ENCODE measurements at places on chromosomes 7 and 10.

GRCh38 chr10:131452926-131453720, 141.6 kb upstream of the TCERG1L start:
- no peak for DNase-seq

DNA sequence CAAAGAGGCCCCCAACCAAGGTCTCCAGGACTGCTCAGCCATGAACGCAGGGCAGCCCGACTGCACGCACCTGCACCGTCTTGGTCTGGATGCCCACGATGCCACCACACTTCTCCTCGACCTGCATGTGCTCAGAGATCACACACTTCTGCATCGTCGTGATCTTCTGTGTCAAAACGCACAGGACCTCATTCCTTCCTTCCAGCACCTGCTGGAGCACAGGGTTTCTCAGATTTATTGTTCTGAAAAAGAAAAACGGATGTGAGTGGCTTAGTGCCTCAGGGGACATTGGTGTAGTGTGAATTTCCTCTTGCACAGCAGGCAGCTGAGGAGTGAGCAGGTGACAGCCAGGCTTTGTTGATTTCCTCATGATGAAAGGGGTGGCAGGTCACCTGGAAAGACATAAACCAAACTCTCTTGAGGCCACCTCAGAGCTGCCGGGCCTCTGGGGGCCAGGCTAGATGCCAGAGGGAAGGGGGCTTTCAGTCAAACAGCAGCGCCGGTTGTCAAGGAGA, 38.2 kb downstream of the GSDME start:
- no peak for DNase-seq

- DNase-seq: no peak
Measured at GRCh38 chr7:100155553-100156317, 2.8 kb downstream of the TRAPPC14 start.

- DNase-seq: no peak
Measured at GRCh38 chr7:74579800-74580685, 77.5 kb upstream of the GTF2I start.

DNA sequence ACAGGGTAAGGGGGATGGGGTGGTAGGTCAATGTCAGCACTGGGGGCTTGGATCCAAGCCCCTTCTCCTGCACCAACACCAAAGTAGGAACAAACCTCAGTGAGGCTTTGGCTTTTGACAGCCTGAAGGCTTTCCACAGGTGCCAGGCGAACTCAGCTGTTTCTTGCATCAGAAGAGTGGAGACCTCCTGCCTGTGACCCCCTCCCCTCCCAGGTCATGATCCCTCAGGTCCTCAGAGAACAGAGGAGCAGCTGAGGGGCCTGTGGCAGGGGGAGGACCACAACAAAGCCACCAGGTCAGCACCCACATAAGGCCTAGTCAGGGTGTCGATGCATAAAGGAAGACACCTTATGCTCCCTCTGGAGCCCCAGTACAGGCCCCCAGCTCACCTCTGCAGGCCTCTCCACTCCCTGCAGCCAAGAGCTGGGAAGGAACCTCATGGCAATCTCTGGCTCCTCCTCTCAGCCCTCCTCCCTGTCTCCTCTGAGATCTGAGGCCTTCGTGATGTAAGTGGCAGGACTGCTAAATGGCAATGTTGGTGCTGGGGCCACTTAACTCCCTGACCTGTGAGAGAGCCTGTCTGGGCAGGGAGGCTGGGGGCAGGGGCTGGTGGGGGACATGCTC, 19.1 kb upstream of the PRRT4 start:
- no peak for DNase-seq

DNA sequence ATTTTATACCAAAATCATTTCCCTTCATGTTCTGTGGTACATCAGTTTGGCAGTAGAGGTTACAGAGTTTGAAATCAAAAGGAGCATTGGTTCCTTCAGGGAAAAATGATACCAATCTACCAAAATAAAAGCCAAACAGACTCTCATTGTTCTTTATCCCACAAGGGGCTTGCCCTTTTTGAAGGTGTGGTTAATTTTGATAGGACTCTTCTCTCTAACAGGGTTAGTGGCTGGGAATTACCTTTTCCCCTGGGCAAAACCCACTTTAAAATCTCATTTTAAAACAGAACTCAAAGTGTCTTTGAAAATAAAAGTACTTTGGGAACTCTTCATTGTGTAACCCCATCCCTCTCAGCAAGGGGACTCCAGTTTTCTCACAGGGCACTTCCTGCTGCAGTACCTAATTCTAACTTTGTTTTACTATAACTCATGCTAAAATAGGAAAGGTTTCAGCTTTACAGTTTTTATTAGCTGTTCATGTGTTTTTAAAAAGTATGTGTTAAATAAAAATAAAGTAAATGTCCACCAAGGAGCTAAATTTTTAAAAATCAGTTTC, 30.6 kb downstream of the SMNDC1 start:
- no peak for DNase-seq

DNA sequence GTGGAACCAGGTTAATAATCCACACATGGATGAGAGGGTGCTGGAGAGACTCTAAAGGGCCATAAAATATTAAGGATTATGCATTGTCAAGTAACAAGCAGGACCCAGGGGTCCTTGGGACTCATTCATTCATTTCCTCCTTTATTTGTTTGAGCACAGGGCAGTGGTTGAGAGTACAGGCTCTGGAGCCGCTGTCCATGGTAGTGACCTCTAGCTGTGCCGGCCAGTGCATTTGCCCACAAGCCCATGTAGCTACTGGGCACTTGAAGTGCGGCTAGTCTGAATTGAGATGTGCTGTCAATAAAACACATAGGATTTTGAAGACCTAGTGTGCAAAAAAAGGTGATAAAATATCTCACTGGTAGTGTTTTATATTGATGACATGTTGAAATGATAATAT, 137.6 kb downstream of the C10orf105 start:
- no peak for DNase-seq

DNA sequence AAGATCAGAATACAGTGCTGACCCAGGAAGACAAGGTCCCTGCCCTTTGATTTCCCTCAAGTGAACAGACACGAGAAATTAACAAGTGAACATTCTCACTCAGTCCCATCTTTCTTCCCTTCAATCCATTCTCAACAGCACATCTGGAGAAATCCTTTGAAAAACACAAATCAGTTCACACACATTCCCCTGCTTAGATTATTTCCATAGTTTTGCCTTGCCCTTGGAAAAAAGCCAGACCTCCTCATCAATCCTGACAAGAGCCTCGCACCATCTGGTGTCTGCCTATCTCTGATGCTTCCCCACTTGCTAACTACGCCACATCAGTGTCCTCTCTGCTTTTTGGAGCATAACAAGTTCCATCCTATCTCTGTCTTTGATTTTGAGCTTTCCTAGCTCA, 94.4 kb upstream of the KIAA1217 start:
- no peak for DNase-seq

- DNase-seq: no peak
Measured at GRCh38 chr7:38373155-38373554, 99.7 kb upstream of the TARP start.

DNA sequence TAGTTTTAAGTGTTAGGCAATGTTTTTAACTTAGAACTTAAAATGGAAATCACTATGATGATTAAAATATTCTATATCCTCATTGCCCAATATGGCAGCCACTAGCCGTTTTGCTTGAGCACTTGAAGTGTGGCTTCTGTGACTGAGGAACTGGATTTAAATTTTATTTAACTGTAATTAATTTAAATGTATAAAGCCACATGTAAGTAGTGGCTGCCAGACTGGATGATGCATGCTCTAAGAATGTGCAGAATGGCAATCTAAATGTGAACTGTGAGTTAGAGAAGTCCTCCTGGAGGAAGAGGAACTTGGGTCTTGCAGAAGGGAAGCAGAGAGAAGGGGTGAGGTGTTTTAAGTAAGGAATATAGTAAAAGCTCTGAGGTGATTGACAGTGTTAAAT, 451.4 kb downstream of the SUGCT start:
- DNase-seq: no peak
